ENCODE measurements at places on chromosomes 3 and 15.

DNA sequence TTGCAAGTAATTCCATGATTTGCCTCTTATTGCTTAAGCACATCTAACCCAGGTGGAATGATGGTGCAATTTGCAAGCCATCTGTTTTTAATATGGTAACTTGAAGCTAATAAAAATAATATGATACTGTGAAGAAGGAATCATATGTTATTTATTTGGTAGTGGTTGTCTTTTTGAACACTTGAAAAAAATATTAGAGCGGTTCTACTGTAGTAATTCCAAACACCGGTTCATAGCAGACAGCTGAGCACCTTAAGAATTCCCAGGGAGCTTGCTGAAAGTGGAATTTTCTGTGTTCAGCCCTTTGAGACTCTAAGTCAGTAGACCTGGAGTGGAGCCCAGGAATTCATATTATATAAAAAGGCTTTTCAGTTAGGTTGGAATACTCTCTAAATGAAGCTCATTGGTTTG, 687.4 kb downstream of the EDEM1 start:
- DNase-seq = no peak

- no peak for DNase-seq
Measured at GRCh38 chr3:181915551-181915950, 203.8 kb downstream of the SOX2 start.

DNA sequence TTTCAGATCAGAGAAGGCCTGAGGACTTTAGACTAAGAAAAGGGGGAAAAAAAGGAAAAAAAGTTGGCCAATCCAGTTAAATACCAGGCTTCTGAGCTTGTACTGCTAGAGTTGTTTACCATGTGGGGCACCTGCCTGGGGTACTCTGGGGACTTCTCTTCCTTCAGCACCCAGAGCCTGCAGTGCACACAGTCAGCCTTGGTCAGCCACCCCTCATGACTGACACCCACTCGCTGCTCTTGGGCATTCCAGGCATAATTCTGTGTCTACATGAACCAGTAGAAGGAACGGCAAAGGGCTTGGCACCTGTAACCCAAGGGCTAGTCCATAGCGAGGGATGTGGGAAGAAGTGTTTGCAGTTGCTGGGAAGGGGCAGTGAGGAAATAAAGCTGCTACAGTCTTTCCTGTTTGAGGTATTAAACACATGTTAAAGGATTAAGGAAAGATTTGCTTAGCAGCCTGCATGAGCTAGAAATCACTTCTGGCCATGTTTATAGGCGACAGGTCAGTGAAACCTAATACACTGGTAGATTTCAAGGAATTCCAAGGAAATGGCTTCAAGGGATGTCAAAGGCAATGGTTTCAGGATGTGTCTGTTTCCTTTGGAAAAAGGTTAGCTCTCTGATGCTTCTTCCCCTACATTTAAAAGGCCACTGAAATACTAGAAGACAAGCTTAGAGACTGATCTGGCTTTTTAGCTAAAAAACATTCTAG, 232.5 kb downstream of the CHST2 start:
- DNase-seq = no peak

DNA sequence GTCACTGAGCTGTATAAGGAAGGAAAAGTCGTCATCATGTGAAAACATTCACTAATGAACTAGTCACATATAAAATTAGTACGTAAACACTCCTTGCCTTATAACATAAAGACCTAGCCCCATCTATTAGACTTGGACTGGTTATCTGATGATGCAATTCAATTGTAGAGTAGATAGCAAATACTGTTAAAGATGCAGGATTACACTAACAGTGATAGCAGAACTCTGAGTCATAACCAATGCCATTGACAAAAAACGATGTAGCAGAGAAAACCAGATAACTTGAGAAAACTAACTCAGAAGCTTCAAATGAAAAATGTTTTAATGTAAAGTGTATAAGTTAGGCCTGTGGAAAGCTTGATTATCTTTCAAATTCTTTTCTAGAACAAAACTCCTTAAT, 132.2 kb downstream of the WDR72 start:
- DNase-seq = no peak

- peak; percentile 56 for DNase-seq
Measured at GRCh38 chr15:82108489-82109078, 62.8 kb upstream of the MEX3B start.

DNA sequence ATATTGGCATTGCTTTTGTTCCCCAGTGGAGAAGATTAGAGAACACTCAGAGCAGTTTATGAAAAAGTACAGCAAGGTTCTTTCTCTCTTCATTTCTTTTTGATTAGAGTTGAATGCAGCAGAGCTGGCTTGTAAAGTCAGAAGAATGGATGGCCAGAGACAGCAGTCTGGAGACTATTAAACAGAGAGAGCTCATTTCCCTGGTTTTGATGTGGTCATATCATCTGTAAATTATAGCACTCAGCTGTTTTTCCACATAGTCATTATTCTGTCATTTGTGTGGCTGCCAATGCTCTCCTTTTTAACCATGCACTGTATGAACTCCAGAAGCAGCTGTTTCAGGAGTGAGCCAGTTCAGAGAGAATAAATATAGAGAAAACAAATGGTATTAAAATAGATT, 177.4 kb upstream of the CRBN start:
- no peak for DNase-seq

- peak; percentile 43 for DNase-seq
Measured at GRCh38 chr3:24237971-24238706, 256.5 kb downstream of the THRB start.

DNA sequence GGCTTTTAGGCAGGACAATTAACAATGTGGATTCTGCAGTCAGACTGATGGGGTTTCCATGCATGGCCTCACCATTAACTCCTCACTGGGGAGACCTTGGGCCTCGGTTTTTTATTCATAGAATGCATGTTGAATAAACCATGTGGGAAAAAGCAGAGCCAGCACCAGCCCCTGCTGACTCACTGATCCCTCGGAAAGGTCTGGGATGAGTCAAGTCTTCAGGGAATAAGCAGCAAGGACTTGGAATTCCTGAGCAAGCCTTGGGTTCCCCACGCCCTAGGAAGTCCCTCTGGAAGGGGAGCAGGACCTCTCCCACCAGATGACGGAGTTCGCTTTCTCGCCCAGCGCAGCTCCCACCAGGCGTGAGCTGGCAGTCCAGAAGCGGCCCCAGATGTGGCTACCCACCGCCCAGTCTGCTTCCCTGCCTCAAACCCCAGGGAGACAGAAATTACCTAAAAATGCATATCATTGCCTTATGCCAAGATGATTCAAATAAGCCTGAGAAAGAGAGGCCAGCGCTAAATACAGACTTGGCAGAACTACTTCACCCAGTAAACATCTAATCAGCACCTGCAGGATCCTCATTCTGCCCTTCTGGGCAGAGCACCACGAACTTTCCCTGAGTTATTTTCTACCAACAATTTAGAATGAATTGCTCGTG, 45.4 kb downstream of the BTD start:
- DNase-seq = no peak

DNA sequence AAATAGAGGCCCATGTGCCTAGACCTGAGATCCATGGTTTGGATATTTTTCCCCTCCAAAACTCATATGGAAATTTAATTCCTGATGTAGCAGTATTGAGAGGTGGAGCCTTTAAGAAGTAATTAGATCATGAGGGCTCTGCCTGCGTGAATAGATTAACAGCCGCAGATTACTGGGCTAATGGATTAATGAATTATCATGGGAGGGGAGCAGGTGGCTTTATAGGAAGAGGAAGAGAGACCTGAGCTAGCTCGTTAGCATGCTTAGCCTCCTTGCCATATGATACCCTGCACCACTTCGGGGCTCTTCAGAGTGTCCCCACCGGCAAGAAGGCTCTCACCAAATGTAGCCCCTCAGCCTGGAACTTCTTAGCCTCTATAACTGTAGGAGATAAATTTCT, 15.8 kb downstream of the ARHGEF26 start:
- no peak for DNase-seq

GRCh38 chr3:180175572-180175971, 138.8 kb upstream of the PEX5L start:
- DNase-seq = no peak

- no peak for DNase-seq
Measured at GRCh38 chr3:195746346-195746745, 25.6 kb downstream of the MUC20 start.

- no peak for DNase-seq
Measured at GRCh38 chr3:14336749-14337598, 65.4 kb upstream of the SLC6A6 start.

GRCh38 chr3:133230195-133230594, 169.7 kb upstream of the BFSP2 start:
- no peak for DNase-seq

DNA sequence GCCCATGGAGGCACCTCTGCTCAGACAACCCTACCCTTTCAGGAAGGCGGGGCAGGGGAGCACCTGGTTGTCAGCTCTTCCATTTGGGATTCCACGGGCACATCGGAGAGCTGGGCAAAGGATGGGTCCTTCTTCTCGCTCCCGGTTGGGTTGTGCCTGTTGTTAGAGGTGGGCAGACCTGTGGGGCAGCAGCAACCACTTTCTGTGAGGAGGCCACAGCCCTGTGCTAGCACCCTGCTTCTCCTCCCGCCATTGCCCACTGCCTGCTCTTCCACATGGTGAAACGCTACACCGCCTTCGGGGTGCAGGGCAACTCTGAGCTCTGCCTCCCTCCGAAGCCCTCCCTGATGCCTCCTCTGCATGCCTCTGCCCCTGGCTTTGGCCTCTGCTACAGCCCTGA, 7.0 kb upstream of the HHATL start:
- DNase-seq = no peak

- no peak for DNase-seq
Measured at GRCh38 chr15:62928242-62928999, 114.1 kb upstream of the TPM1 start.

DNA sequence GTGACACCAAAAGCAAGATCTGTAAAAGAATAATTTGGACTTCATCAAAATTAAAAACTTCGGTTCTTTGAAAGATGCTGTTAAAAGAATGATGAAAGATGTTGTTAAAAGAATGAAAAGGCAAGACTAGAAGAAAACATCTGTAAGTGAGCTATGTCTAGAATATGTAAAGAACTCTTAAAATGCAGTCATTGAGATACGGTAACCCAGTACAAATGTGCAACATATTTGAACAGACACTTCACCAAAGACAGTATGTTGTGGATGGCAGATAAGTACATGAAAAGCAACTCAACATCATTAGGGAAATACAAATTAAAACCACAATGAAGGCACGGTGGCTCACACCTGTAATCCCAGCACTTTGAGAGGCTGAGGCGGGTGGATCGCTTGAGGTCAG, 139.5 kb downstream of the LRIG1 start:
- no peak for DNase-seq

DNA sequence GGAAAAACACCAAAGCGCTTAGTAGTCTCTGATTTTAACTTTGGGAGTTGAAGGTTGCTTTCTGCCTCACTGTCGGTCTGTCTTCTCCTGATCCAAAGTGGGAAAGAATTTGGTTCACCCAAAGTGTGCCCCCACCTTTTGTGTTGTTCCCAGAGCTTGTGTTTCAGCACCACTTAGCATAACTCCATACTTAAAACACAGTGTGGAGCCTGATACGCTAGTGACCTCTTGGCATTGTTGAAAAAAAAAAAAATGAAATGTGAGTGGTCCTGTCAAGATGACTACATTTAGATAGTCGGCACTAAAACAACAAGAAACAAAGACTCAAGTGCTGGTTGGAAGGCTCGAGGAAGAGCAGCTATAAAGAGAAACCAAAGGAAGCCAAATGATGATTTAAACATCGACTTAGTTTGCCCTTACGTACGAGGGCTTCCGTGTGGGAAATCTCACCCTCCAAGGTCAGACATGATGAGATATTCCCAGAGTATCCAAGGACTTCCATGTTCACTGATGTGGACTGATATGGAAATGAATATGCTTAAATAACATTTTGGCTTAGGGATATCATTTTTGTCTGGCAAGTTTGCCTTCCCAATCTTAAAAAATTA, 178.8 kb downstream of the MEIS2 start:
- DNase-seq = no peak

DNA sequence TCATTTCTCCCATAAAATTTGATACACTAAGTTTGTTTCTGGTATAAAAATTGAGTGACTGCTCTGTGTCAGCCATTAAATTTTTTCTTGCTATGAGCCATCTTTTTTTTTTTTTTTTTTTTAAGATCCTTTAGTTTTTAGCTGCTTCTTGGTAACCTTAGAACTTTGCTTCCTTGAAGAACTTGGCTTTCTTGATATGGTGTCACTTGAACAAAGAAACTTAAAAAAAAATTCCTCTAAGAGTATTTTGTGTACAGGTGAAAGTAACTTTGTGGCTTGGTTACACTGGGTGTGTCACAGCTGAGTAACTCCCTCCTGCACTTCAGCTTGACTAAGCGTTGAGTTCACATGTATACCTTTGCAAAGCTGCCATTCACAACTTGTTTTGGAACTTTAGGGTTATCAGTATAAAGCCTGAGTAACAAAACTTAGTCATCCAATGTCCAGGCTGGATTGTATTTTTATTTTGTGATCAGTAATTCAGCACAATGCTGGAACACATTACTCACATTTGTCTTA, 6.5 kb downstream of the CHD2 start:
- DNase-seq = peak; percentile 78

- no peak for DNase-seq
Measured at GRCh38 chr15:51876169-51876568, 46.7 kb downstream of the TMOD3 start.

DNA sequence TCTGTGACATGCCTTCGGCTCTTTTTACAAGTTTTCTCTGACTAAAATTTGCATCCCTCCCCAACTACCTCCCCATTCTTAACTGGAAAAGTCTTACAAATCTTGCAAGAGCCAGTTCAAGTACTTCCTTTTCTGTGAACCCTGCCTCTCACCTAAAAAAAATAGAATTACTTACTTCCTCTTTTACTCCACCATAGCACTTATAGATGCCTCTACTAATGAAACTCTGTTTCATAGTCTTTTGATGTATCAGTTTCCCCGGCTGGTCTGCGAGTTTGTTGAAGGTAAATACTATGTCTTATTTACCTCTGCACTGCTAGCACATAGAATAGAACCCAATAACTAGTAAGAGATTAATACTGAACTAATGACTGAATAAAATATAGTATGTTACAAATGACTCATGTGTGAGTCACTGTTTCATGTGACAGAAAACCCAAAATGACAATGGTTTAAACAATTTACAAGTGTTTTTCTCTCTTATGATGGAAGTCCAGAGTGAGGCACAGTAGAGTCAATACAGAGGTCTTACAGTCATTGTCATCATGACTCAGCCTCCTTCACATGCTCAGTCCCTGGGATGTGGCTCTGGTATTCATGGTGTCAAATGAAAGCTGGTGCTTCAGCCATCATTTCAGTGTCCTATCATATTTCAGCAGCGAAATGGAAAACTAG, 393.5 kb downstream of the RSL24D1 start:
- no peak for DNase-seq
